Aorta (tissue), 5 donors: ENCODE measurements at places on chromosomes 6 and 20. TPM values are rescaled to one million over a fixed set of nuclear protein-coding genes. Genes with fewer than 3 reads are reported as not detected.

SLC16A10 gene
- total RNA-seq = 13.1 TPM

LIME1 gene
- 7.4 TPM for total RNA-seq

RIMS4 gene
- 2.8 TPM for total RNA-seq

BTN2A1 gene
- total RNA-seq = 41.6 TPM

OR2H1 gene
- total RNA-seq = not detected

SCUBE3 gene
- total RNA-seq = 57.6 TPM

KCNK16 gene
- total RNA-seq = not detected

OXT gene
- not detected for total RNA-seq

PAK5 gene
- total RNA-seq = 0.33 TPM

CST4 gene
- not detected for total RNA-seq

PRL gene
- total RNA-seq = not detected

SH3BGRL2 gene
- 23.5 TPM for total RNA-seq

TRIM31 gene
- not detected for total RNA-seq
